Stimulated activated CD8-positive, alpha-beta memory T cell treated with anti-CD3 and anti-CD28 coated beads, Interleukin-2, amount 100 ng/mL, for 1 hour (primary cell): ENCODE measurements at places on chromosomes 4 and X.

DNA sequence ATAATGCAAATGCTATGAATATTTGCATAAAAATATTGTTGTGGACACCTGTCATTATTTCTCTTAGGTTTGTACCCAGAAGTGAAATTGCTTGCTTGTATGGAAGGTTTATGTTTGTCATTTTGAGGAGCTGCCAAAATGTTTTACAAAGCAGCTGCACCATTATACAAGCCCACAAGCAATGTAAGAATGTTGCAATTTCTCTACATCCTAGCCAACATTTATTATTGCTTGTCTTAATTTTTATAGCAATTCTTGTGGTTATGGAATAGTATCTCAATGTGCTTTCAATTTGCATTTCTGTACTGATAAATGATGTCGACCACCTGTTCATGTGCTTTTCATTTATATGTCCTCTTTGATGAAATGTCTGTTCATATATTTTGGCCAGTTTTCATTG lies 18.7 kb upstream of the RBMX start:
- DNase-seq, result no peak

- DNase-seq, result no peak
Observed at GRCh38 chr4:109931318-109931717, 18.6 kb downstream of the EGF start.

- DNase-seq, result no peak
Observed at GRCh38 chrX:7515681-7516413, 327.1 kb upstream of the VCX start.

GRCh38 chr4:163558539-163559044 lies 64.1 kb downstream of the TMA16 start:
- no peak for DNase-seq

DNA sequence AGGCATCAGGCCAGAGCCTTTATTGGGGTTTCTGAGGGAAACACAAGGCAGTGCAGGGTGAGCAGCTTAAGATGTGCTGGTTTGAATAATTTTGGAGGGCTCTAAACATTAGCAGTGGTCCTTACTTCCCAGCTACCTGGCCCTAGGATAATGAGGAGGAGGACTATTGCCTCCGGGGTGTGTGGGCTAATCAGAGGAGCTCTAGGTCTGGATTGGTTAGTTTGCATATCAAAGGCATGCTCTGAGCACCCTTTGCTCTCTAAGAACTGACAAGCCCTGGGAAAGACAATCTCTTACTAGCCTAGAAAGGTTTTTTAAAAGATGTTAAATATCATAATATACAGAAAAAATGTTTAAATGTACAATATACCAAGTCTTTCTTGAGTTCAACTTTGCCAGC lies 58.4 kb downstream of the RXFP1 start:
- no peak for DNase-seq

GRCh38 chr4:90597927-90598326 lies 470.7 kb downstream of the CCSER1 start:
- DNase-seq, result no peak

- no peak for DNase-seq
Observed at GRCh38 chrX:13759152-13759718, 24.7 kb downstream of the OFD1 start.

- DNase-seq, result no peak
Observed at GRCh38 chr4:84648863-84649647, 66.1 kb downstream of the CDS1 start.

- no peak for DNase-seq
Observed at GRCh38 chr4:57156242-57156990, 46.2 kb upstream of the IGFBP7 start.
